ENCODE measurements at places on chromosomes 1 and 21.

- peak; percentile 72 for DNase-seq
Observed at GRCh38 chr21:16279731-16280581, 550.2 kb downstream of the USP25 start.

- DNase-seq: no peak
Observed at GRCh38 chr1:70005386-70006034, 199.9 kb downstream of the LRRC40 start.

GRCh38 chr1:8212580-8213031, 105.3 kb upstream of the SLC45A1 start:
- no peak for DNase-seq

GRCh38 chr1:23505851-23506250, 21.9 kb upstream of the ASAP3 start:
- DNase-seq: no peak

- DNase-seq: no peak
Observed at GRCh38 chr1:160674415-160674814, 27.6 kb upstream of the SLAMF1 start.

- no peak for DNase-seq
Observed at GRCh38 chr1:219517031-219517430, 95.9 kb downstream of the ZC3H11B start.

GRCh38 chr1:48527051-48527450, 55.0 kb upstream of the SPATA6 start:
- DNase-seq: no peak

- DNase-seq: no peak
Observed at GRCh38 chr1:178529364-178530036, 16.6 kb downstream of the TEX35 start.

- DNase-seq: no peak
Observed at GRCh38 chr1:204589409-204590038, 73.3 kb downstream of the MDM4 start.

- no peak for DNase-seq
Observed at GRCh38 chr1:234490793-234491479, 12.0 kb upstream of the TARBP1 start.

- no peak for DNase-seq
Observed at GRCh38 chr1:1268284-1268682, 5.4 kb downstream of the UBE2J2 start.

DNA sequence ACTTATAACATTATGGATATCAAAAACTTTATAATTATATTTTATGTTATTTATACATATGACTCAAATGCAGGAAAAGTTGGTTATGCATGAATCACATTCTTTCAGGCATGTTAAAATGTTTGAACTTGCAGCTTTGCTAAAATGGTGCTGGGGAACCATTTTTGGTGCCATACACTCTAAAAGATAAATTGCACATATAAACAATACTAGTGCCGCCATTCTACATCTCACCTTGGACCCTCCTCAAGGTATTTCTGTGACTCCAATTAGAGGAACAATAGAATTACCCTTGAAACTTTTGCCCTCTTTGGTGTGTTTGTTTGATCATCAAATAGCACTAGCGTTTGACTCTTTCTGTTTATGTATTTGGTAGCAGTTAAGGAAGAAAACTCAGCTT, 997 bp downstream of the PRKACB start:
- no peak for DNase-seq

Data from tongue (tissue), 3 donors.